NCI-H526 treated with DMSO at 0.1 percent for 48 hours (cell line): ENCODE measurements at places on chromosomes 7 and 10.

GRCh38 chr10:12704488-12704887 is 297.0 kb downstream of the CCDC3 start:
- DNase-seq, result no peak

GRCh38 chr7:22343071-22343470 is 13.9 kb downstream of the RAPGEF5 start:
- no peak for DNase-seq

DNA sequence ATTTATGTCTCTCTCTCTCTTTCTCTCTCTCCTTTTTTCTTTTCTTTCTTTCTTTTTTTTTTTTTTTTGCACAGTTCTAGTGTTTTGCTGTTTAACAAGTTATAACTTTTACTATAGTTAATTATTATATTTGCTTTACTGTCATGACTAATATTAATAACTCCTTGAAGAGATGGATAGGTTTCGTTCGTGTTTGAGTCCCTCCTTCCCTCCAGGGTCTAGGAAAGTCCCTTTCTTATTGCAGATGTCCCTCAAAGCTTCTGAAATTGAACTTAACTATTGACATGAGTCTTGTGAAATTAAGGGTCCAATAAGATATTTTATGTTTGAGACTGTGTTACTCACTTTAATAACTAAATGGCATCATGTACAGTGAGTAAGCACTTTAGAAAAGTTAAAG is 131.4 kb downstream of the PLXDC2 start:
- no peak for DNase-seq

- no peak for DNase-seq
Observed at GRCh38 chr7:143314127-143314526, 1.8 kb upstream of the CLCN1 start.

DNA sequence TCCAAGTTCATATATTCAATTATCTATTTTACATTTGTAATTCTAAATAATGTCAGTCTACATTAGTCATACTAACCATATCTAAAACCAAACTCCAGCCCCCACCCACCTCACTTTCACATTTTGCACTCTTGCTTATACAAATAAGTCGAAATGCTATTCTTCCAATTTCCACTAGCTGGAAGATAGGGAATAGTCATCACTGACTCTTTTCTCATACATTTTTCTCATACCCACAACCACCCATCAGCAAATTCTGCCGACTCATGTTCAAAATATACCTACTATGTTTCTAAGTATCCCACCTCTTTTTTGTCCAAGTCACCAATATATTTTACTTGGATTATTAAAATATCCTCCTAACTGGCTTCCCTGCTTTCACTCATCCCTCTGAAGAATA is 93.2 kb upstream of the DGKB start:
- DNase-seq, result no peak

- DNase-seq, result peak; percentile 3
Observed at GRCh38 chr10:52951824-52952223, 179.2 kb upstream of the MBL2 start.

DNA sequence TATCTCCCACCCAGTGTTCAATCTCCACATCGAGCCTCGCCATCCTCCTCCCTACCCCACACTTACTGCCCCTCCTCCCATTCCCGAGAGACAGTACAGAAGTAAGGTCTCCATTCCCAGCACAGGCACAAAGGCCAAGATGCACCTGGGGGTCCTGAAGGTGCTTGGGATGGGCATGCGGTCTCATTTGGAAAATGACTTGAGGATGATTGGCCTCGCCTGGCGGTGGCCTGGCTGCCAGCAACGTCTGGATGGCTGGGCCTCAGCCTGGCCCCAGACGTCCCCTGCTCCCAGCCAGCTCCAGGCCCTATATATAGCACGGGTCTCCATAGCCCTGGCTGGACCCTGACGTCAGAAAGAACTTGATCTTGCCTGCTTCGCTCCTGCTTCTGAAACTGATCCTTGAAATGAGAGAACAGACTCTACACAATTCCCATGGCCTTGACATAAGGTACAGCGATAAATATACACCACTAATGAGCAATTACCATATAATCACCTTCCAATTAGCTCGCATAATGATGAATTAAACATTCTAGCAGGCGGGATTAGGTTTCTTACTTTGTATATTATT is 11.8 kb downstream of the EMX2 start:
- no peak for DNase-seq
